ENCODE measurements at places on chromosomes 4 and X.

GRCh38 chr4:121749225-121749624 is 15.7 kb downstream of the SMIM43 start:
- no peak for DNase-seq

DNA sequence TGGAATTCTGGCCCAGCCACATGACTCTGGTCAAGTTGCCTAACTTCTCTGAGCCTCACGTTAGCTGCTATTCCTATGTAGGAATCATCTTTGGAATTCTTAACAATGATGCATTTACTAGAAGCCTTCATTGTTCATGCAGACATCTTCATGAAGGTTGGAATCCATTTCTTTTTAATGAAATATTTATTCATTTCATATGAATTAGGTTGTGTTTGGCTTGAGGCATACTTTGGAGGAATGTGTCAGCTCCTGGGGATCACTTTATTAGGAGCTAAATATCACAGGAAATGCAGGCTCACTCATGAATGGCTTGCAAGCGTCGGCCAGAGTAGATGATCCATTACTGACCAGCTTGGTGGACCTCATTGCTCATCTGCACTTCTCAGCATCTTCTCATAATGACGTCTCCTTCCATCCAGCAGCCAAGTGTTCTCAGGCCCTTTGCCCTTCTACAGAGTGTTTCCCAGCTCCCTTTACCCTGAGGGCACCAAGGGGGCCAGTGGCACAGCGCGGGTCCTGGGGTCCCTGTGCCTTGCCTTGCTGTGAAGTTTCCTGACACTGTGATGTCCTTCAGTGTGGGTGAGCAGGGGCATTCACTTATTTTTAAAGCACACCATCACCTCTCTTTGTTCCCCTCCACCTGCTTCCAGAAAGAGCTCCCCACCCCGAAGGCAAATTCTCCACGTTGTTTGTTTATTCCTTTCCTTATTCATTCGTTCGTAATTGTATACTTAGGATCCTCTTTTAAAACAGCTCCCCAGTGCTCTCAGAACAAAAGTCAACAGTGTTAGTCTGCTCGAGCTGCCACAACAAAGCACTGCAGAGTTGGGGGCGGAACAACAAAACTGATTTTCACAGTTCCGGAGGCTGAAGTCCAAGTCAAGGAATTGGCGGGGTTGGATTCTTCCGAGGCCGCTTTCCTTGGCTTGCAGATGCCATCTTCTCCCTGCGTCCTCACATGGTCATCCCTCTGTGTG is 106.8 kb downstream of the STK32B start:
- no peak for DNase-seq

- DNase-seq, result no peak
These were observed 53.1 kb upstream of the TMEM33 start for GRCh38 chr4:41881981-41882624.

DNA sequence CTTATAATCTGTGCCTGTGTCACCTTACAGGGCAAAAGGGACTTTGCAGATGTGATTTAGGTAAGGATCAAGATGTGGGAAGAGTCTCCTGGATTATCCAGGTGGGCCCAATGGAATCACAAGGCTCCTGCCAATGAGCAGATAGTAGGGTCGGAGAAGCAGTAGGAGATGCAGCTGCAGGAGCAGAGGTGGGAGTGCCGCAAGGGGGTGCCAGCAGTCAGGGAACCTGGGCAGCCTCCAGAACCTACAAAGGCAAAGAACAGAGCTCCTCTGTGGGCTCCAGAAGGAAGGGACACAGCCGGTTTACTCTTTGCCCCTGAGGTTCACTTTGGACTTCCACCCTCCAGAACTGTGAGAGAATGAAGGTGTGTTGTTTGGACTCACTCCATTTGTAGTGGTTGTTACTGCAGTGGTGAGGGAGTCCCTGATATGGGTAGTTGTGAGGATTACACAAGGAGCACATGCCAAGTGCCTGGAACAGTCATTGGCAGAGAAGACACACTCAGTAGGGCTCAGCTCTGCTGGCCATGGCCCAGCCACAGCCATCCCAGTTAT is 318.5 kb downstream of the EVC2 start:
- no peak for DNase-seq

DNA sequence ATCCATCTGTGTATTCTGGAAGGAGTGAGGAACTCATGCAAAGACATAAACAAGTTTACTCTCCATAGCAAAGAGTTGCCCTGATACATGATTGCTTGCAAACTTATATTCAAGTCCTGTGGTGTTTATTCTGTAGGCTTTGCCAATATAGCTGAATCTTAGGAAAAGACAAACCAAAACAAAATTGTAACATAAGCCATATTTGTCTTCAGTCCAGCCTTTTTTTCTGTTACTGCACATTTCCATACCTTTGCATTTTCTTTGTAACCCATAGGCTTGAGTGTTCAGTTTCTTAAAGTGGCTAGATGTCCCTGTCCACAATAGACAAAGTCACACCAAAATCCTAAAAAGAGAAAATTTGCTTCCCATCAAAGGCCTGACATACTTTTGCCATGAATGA is 120.4 kb downstream of the PPARGC1A start:
- no peak for DNase-seq

GRCh38 chrX:100413229-100413628 is 3.2 kb upstream of the PCDH19 start:
- DNase-seq, result no peak

DNA sequence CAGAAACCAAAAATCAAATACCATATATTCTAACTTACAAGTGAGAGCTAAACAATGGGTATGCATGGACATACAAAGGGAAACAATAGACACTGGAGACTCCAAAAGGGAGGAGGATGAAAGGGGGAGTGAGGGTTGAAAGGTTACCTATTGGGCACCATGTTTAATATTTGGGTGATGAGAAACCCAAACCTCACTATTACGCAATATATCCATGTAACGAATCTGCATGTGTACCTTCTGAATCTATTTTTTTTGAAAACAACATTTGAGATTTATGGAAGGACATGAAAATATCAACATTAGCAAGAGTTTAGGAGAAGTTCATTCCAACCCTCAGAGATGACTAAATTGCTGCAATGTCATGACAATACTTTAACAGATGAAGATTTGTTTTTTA is 586.1 kb downstream of the GBA3 start:
- DNase-seq, result no peak

DNA sequence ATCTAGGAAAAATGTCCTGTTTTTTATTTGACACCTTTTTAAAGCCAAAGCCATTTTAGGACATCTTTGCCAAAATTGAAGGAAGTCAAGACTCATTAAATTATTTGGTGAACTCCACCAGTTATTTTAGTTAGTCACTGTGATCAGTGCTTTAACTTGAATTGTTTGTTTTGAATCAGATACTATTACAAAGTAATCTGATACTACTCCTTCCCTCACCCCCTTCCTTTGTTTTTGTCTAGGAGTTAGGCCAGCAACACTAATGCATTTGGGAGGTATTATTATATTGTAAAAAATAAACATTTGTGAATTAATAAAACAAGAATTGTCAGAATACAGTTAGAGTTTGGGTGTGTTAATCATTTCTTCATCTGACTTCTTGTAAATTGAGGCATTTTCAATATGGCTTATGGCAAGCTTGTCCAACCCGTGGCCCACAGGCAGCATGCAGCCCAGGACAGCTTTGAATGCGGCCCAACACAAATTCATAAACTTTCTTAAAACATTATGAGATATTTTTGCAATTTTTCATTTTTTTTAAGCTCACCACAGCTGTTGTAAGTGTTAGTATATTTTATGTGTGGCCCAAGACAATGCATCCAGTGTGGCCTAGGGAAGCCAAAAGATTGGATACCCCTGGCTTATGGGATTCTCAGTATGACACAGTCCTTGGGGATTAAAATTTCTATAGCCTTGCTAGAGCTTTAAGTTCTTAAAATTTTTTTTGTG is 182.2 kb downstream of the BMPR1B start:
- DNase-seq, result no peak

GRCh38 chrX:11555759-11556158 is 110.0 kb downstream of the ARHGAP6 start:
- no peak for DNase-seq

DNA sequence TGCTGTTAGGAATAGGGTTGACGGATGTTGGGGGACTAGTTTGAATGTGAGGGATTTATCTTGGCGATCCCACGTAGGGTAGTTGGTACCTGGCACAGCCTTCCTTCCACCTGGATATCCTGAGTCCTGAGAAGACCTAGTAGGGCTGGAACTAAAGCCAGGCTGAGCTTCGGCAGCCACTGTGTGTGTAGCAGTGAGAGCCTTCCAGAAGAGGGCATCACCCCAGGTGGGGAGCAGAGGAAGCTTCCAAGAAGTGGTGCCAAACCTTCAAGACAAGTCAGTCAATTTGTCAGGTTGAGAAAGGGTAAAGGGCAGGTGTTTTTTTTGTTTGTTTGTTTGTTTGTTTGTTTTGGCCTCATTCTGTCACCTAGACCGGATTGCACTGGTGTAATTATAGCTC is 1.2 kb upstream of the FGFBP2 start:
- no peak for DNase-seq

DNA sequence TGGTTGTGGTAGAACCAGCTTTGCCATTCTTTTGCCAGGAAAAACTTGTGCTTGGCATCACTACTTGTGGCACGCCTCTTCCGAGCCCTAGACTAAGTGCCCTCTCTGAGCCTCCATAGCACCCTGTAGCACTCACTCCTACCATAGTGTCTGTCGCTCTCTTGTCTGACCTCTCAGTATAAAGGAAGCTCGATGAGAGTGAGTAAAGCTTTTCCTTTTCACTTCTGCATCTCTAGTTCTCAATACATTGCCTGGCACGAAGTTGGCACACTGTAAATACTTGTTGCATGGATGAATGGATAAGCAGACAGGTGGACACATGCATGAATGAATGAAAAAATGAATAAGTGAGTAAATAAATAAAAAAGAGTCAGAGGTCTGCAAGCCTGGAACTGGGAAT is 48.3 kb downstream of the TLR10 start:
- no peak for DNase-seq

DNA sequence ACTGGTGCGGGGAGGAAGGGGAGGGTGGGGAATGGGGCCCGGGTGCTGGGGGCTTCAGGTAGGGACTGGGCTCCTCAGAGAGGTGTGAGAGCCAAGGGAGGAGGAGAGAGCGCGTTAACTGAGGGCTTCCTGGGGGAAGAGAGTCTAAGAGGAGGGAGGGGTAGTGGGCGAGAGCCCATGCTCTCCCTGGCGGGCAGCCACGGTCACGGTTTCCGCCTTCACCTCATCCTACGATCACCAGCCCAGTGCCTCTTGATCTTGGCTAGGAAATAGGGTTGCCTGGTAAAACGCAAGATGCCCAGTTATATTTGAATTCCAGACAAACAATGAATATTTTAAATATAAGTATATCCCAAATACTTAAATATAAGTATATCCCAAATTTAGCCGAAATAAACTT is 60.8 kb upstream of the GRPEL1 start:
- no peak for DNase-seq

- DNase-seq, result no peak
These were observed 635.6 kb downstream of the STPG2 start for GRCh38 chr4:97507587-97508245.

DNA sequence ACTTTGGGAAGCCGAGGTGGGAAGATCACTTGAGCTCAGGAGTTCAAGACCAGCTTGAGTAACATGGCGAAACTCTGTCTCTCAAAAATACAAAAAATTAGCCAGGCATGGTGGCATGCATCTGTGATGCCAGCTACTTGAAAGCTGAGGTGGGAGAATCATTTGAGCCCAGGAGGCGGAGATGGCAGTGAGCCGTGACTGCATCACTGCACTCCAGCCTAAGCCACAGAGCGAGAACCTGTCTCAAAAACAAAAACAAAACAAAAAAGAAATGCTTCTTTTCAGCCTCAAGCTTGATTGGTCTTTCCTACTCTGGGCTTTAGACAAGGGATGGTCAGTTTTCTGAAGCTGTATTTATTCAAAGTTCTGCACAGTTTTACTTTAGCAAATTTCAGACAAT is 15.8 kb upstream of the DHRSX start:
- no peak for DNase-seq

DNA sequence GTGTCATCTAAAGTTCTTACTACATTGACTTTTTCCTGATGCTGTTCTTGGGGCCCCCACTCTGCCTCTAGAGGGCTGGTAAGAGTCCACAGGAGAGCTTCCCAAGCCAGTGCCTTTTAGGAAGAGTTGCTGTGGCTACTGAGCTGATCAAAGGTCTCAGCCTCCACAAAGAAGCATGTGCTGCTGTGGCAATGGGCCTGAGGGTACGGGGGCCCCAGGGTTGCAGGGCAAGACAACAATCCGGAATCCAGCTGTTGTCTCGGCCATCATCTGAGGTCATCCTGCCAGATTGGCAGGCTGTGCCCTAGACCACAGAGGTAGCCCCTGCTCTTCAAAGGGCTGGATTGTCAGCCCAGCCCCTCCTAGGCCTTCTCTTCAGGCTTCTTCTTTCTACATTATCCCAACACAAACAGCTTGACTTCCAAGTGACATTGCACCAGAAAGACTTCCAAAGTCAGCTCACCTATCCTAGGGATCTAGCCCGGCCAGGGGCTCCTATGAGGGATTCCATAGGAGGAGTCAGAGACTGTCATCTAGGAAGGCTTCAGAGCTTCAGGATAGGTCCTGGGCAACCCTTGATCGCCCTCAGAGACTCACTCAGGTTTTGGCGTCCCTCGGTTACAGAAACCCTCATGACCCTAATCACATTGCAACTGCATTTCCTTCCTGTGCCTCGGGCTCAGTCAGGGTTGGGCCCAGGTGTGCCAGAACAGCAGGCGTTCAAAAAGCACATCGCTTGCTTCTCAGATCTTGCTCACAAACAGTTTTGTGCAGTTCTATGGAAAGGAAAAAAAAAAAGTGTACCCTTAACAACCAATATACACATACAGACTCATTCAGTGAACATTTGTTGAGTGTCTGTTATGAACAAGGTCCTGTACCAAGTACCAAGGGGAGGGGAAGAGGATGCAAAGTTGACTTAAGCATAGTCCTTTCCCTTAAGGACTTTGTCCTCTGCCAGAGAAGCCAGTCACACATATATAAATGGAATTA is 27.8 kb downstream of the SLC25A5 start:
- no peak for DNase-seq

GRCh38 chrX:153333266-153333665 is 687 bp upstream of the ZNF275 start:
- DNase-seq, result no peak

DNA sequence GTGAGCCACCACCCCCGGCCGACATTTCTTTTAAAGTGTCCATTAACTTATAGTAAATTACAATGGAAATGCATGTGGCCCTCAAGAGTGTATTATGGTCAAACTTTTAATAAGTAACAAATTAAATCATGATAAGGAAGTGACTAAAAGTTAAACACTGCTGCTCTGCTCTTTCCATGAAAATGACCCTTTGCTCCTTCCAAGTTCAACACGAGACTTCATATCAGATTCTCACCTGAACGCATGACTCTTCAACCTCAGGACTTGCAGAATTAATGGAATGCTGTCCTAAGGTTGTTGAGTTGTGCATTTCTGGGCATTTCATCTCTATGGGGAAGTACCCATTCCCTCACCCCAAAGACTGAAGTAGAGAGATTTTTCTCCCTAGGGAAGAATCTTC is 27.1 kb downstream of the AWAT2 start:
- no peak for DNase-seq

- DNase-seq, result no peak
These were observed 965.9 kb upstream of the DIAPH2 start for GRCh38 chrX:95718746-95719145.
